OCI-LY7 (cell line): ENCODE measurements at places on chromosomes 12 and 14. TPM values are rescaled to one million over a fixed set of nuclear protein-coding genes. Genes with fewer than 3 reads are reported as not detected.

DNA sequence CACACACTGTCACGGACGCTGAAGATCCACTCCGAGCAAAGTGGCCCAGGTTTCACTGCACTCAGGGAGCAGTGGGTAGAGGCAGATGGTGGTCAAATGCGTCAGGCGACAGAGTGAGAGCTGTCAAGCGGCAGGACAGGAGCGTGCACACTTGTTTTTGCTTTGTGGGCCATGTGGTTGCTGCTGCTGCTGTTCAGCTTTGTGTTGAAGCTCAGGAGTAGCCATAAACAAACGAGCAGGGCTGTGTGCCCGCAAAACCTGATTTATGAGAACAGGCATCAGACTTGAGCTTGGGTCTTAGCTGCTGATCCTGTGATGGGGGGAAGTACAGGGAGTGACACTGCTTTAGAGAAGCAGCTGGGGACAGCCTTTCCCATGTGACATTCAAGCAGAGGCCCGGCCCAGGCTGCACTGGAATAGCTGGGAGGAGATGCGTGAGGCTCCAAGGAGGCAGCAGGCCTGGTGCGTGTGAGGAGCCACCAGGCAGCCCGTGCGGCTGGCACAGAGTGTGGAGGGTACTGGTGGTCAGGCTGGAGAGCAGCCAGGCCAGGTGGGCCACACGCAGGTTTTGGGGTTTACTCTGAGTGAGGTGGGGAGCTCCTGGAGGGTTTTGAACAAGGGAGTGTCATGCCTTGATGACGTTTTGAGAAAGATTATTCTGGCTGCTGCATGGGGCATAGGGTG lies 31.1 kb upstream of the ASPG start:
- no peak for DNase-seq

CLEC4C gene
- not detected in 2 replicates for total RNA-seq

GRCh38 chr14:71964716-71965115 lies 32.5 kb downstream of the RGS6 start:
- DNase-seq = no peak

RPL10L gene
- total RNA-seq = not detected in 2 replicates

- DNase-seq = peak; percentile 47
Measured at GRCh38 chr14:90381011-90381786, 15.6 kb upstream of the CALM1 start.

DNA sequence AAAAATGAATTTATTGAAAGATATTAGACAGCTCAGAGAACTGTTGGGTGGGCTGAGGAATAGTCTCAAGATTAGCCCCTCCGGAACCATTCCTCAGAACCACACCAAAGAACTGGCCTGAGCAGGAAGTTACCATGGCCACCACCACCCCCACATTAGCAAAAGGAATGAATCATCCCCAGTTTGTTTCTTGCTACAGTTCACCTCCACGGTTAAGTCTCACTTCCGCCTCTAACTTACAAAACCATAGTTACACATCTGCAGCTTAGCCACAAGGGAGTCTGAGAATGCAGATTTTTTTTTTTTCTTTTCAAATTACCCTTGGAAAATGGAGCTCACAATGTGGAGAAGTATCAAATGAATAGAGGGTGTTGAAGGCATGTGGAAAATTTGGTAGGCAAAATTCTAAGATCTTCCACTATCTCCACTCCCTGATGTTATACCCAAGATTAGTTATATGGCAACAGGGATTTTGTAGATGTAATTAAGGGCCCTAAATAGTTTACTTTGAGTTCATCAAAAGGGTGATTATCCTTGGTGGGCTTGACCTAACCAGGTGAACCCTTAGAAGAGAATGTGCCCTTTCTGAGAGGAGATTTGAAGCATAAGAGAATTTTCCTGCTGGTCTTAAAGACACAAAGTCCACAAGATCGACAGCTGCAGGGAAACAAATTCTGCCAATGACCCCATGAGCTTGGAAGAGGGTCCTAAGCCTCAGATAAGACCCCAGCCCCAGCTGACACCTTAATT lies 129.8 kb upstream of the KRR1 start:
- DNase-seq = peak; percentile 89

DNA sequence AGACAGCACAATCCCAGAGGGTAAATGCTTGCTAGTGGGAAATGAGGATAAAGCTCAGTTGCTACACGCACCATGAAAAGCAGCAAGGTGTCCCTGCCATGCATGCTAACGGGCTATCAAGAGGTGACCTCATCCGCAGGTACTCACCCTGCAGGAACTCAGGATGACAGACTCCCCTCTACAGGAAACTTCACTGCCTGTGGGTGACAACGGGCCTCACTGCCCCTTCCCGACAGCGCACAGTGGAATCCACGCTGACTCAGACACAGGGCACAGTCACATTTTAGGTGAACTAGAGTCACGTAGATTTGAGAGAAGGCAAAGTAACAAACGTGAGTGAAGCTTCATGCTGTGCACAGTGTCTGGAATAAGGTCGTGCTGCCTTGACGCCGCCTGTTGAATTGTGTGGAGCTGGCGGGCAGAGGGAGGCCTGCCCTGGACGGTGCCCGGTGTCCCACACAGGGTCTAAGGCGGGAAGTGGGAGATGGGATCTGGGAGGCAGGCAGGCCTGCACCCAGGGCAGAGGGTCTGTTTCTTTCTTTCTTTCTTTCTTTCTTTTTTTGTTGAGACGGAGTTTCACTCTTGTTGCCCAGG lies 331.8 kb downstream of the TMEM132D start:
- no peak for DNase-seq

- no peak for DNase-seq
Measured at GRCh38 chr12:44126806-44127205, 290.9 kb downstream of the TMEM117 start.

SSTR1 gene
- not detected in 2 replicates for total RNA-seq

TAS2R9 gene
- not detected in 2 replicates for total RNA-seq

DNA sequence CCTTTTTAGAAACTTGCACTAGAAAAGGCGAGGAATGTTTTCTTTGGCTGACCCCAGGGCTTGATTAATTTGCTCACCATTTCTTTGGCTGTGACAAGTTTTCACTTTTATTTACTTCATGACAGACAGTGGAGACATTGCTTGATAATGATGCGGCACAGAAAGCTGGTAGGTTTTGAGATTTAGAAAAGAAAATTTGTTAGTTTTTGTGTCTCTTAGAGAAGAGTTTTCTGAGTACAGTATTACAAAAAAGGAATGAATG lies 18.4 kb downstream of the SRGAP1 start:
- DNase-seq = no peak

ERP27 gene
- 1.7 and 3.3 TPM in 2 replicates for total RNA-seq

- no peak for DNase-seq
Measured at GRCh38 chr12:69028941-69029729, 96.2 kb upstream of the CPM start.

DNA sequence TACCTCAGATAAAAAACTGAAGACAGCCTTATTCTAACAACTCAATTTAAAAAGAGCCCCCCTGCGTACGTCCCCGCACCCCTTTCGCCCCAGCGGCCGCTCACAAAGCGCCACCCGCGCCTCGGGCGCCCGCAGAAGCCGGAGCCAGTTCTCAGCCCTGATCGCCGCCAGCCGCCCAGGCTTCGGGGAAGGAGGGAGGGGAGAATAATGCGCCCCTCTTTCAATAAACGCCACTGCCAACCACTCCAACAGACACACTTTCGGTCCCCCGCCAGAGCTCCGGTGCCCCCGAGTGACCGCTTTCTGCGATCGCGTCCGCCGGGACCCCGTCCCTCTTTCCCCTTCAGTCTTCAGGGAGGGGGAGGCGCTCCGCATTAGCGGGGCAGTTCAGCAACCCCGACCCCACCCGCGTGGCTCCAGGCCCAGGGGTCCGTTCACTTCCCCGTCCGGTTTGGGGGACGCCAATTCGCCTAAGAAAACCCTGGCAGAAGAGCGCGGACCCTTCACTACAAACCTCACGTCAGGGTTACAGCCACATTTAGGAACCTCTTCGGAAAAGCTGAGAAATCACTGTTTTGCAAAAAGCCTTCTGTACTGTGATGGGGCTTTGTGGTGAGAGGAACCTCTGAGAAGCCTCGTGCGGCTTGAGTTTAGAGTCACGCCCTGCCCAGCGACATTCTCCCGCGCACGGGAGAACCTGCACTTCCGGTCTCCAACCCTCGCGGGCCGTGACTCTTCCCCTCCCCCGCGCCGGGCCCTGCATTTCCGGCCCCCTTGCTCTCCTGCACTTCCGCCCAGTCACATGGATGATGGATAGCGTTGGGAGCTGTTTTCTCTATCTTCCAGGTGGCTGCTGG lies 18.7 kb downstream of the FOXG1 start:
- no peak for DNase-seq

DNA sequence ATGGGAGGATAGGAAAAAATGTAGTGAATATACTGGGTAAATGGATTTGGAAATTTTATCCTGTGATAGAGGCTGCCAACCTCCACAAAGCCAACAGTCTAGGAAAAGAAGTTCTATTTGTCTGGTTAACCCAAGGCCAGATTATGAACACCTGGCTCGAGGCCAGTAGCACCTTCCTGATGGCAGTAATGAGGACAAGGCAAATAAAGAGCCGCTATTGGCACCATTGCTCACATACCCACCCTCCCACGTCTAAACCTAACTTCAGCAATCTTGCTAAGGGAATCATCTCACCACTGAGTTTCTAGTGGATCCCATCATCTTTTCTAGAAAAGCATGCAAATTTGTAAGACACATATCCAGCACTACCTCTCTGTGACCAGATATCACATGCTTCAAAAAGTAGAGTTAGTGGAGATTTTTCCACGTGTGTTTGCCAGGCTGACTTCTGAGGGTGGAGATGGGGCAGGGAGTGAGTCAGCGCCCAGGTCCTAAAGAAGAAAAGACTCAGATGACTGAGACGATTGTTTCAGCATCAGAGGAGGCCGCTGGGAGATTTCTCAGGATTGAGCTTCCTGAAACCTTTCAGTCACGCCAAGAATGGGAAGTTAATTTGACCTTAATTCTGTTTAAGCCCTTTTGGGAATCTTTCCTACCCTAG lies 362.9 kb downstream of the EMP1 start:
- no peak for DNase-seq

SLCO1B1 gene
- total RNA-seq = not detected in 2 replicates

DNA sequence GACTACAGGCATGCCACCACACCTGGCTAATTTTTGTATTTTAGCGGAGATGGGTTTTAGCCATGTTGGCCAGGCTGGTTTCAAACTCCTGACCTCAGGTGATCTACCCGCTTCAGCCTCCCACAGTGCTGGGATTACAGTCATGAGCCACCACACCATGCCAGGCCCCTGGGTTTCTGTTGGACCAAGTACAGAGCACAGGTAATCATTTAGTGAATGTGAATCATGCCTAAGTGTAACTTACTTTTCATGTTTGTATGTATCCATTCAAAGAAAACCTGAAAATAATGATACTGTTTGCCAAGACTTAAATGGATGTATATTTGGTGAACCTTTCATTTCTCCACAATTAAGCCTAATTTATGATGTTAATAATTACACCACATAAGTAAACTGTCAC lies 65.9 kb downstream of the FGD6 start:
- DNase-seq = no peak

GLI1 gene
- total RNA-seq = 6.0 and 6.5 TPM in 2 replicates

DNA sequence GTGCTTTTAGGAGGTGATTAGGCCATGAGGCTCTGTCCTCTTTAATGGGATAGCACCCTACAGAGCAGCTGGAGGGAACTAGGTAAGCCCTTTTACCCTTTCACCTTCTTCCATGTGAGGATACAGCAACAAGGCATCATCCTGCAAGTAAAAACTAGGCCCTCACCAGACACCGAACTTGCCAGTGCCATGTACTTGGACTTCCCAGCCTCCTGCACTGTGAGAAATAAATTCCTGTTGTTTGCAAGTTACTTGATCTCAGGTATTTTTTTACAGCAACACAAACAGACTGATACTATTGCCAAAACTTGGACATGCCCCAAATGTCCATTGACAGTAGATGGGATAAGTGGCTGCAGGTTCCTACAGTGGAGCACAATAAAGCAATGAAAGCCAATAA lies 85.8 kb upstream of the MAP1LC3B2 start:
- DNase-seq = no peak
